ENCODE measurements at places on chromosomes 4 and X.

GRCh38 chr4:61532336-61533000, 332.3 kb downstream of the ADGRL3 start:
- DNase-seq: no peak

GRCh38 chr4:26050671-26051070, 136.7 kb downstream of the SMIM20 start:
- DNase-seq: no peak

DNA sequence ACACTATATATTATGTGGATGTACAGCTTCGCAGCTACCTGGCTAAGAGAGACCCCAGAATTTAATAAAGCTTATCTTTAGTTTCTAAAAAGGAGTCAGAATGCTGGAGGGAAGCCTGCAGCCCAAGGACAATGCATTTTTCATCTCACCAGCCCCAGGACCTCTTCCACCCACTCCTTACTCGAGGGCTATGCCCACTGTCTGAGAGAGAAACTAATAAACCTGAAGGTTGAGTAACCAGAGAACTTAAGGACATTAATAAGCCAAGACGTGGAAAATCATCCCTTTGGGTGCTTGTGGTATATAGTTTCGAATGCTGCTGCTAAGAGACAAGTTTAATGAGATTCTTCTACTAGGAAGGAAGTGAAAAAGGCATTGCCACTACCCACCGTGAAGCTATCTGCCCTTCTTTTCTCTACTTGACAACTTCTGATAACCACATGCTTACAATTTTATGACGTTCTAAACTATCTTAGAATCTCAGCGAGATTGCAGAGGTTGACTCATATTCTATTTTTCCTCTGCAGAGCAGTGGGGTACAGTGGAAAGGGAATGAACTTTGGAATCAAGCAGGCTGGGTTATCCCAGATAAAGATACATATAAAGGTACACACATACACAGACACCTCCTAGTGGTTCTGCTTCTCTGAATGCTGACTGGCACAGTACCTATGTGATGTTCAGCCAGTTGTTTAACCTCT, 3.3 kb downstream of the RELL1 start:
- DNase-seq: no peak

- peak; percentile 5 for DNase-seq
Observed at GRCh38 chr4:183182873-183183725, 84.0 kb downstream of the WWC2 start.

DNA sequence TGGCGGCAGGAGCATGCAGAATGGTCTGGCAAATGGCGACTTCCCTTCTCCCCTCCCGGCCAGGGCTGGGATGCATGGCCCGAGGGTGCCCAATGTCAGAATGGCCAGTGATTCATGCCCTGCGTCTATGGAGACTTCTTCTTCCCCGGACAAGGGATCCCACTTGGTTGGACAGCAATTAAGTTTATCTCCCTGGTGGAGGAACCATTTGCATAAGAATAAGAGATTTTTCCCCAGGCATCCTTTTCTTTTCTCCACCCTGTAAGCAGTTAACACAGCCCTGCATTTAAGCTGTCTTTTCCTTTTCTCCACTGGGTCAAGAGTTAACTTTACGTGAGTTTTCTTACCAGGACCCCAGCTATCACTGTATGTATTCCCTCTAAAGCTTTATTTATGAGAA, 856.6 kb downstream of the GLUD2 start:
- no peak for DNase-seq

DNA sequence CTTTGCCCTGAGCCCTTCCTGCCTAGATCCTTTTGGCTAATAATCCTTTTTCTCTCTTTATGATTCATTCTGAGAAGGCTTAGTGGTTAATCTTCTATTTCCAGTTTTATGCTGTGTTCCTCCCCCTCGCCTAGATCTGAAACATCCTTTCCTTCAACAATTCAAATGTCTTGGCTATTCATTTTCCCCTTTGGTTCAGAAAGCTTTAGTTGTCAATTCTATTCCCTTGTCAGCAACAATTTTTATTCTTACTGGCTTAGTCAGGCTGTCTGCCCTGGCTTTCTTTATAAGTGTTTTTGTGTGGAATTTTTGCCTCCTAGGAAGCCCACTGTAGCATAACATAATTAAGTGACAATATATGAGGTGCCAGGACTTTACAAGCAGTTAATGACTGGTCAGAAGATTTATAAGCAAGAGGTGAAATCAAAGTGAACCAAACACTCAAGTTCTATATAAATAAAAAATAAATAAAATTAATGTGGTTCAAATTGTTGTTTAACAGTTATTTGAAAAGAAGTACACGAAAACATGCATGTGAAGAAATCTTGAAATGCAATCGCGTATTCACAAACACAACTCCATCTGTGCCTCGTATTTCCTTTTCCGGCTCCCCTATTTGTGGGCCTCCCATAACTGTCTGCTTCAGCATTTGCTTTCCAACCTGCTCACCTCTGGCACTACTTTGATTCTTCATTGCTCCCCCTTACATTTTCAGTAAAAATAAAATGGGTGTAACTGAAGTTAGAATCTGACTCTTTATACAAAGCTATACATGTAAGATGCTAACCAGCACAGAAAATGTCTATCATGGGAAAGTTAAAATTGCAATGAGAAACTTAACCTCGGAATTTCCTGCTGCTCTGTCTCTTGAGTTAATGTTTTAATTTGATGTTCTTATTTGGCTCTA, 235.4 kb downstream of the SPRY1 start:
- no peak for DNase-seq

DNA sequence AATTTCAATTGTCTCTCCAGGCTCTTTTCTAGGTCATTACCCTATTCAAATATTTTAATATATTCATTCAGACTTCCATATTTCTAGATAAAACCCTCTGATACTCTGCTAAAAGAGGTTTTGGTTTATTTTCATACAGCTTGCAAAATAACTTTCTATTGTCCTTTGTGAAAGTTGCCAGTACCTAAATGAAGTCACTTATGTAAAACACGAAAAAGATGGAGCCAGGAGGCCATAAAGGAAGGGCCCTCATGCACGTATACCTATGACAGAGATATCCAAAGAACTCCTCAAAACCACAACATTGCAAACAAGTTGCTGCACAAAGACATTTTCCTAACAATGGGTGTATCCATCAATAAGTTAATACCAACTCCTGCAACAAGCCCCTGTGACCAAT, 25.7 kb upstream of the ELOVL6 start:
- no peak for DNase-seq

DNA sequence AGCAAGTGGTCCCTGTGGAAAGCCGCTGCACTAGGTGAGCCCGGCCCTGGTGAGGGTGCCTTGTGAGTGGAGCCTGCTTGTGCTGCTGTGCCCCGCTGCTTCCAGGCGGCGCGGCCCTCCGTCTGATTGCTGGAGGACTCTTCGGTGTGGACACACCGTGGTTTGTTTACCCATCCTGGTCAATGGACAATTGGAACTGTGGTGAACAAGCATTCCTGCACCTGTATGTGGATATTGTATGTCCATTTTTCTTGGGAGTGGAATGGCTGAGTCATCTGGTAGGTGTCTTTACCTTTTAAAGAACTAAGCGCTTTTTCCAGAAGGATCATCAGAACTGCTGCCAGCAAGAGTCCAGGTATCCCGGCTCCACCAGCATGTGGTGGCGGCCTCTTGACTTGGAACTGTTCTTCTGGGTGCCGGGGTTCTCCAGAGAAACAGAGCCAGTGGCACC, 15.6 kb downstream of the MAEA start:
- DNase-seq: no peak

DNA sequence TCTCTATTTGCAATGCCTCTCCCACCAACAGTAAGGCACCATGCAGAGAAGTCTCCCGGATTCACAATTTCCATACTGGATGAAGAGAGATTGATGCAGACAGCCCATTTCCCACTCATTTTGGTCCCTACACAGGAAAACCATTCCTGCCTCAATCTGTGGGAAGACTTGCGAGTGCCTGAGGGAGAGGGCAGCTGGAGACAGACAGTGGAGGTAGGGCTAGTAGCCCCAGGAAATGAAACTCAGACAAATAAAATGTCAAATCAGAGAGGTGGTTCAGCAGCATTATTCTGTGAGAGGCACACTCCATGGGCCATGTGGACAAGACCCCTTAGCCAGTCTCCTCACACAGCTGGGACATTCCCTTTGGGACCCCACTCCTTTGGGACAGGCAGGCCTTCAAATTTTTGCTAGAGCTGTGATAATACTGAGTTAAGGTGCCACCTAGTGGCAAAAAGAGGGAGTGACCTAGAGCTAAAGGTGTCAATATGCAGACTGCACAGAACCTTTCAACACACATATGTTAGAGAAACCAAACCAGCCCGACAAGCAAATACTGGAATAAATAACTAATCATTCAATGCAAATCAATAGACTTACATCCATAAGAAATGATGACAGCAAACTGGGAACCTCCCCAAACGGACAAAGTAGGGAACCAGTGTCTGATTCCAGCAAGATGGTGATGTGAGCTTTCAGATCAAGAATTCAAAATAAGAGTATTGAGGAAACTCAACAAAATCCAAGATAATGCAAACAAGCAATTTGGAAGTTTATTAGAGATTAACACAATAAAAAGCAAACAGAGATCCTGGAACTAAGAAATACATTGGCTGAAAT, 1865.3 kb upstream of the AGA start:
- no peak for DNase-seq

Data from DMS 273 treated with DMSO at 0.1 percent for 48 hours (cell line).